ENCODE measurements at places on chromosomes 12 and 14.

DNA sequence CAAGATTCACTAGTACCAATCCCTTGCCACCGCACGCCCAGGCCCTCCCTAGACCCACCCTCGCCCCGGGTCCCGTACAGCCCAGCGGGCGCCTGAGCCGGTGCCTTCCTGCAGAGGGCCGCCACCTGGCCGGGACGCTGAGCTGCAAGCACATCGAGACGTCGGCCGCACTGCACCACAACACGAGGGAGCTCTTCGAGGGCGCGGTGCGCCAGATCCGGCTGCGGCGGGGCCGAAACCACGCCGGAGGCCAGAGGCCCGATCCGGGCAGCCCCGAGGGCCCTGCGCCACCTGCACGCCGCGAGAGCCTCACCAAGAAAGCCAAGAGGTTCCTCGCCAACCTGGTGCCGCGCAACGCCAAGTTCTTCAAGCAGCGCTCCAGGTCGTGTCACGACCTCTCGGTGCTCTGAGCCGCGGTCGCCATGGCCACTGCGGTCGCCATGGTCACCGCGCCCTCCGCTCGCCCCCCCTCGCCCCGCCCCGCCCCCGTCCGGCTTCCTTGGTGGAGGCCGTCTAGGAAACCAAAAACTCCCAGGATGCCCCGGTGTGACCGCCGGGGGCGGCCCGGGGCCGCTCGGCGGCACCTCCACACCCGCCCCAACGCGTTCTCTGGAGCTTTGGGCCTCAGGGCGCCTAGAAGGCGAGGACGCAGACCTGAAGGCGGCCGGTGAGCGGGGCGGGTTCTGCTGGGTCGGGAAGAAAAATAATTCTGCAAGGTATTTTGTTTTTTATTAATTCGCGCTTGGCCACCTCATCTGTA is 3.7 kb downstream of the REM2 start:
- DNase-seq: peak; percentile 47

GRCh38 chr14:52801014-52801712 is 9.8 kb upstream of the GNPNAT1 start:
- DNase-seq: no peak

DNA sequence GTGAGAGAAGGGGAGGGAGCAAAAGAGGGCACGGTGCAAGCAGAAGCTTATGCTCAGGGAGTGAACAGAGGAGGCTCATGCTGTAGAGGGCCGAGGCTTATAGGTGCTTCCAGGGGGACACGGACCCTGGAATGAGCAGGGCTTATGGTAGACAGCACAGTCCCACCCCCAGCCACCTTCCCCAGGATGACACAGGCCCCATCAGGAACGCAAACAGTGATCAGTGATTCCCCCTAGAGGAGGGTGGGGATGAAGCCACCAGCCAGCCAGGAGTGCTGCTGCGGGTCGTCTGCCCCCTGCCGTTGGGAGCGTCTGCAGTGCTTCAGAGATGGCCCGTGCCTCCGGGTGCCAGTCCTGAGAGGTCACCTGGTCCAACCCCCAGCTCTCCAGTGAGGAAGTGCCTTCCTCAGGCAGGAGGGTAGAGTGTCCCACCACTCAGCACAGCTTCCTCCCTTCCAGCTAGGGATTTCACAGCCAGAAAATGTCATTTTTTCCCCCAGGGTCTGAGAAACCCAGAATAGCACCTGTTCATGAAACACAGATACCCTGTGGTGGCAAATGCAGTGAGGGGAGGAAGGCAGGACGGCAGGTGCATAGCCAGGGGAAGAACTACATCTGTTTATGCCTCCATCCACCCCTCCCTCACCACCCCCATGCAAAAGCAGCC is 60.7 kb downstream of the SLC6A12 start:
- DNase-seq: peak; percentile 28

DNA sequence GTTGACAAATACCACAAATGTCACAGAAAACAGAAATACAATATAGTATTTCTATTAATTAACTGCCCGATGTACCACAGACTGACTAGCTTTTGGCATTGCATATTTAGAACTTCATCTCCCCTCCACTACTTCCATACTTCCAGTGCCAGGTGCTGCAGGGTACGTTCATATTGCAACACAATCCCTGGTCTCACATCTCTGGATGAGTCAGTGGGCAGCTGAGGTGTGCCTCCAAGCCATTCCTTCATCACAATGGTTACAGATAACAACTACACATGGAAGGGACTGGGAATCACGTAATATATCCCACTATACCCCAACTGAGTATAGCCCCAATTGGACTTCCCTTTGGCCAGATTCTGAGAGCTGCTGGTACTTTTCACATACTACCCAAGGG is 31.1 kb downstream of the CCDC198 start:
- DNase-seq: no peak

DNA sequence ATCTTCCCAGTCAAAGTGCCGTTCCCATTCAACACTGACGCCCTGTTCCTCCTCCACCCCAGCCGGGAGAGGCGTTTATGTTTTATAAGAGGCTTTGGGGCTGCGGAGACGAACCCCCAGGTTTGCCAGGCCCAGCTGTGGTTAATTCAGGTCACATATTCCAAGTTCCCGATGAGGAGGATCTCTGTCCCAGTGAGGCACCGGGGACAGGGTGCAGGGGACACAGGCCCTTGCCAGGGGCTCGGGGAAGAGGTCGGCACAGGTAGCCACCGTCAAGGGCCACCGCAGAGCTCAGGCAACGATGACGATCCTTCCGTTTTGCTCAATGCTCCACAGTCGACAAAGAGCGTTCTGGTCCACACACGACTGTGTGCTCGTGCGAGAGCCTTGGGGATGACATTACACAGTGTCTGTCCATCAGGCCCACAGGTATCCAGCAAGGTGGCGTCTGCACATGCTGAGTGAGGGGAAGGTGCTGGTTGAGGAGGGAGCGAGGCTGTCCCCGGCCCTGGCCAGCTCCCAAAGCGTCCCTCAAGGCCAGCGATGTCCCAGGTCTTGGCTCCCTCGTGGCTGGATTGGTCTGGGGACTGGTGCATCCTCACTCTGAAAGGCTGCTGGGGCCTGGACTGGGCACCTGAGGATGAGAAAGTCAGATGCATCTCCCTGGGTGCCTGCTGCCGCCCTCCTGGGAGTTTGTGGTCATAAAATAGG is 189.2 kb upstream of the C14orf180 start:
- DNase-seq: no peak

DNA sequence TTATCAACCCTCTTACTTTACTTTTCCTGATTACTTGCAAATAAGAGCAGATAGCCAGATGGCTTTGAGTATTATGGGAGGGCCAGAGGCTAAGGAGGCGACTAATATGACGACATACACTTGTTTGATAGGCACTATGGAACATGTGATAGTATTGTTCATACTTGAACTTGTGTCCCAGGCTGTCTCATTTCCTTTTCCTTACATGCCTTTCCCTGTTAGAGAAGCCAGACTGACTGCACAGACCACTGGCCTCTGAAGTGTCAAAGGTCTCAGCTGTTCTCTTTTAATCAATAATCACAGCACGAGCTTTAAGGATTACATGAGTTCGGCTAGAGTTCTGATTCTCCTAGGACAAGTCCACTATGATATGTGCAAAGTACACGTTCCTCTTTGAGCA is 326.0 kb downstream of the PRKD1 start:
- DNase-seq: no peak

DNA sequence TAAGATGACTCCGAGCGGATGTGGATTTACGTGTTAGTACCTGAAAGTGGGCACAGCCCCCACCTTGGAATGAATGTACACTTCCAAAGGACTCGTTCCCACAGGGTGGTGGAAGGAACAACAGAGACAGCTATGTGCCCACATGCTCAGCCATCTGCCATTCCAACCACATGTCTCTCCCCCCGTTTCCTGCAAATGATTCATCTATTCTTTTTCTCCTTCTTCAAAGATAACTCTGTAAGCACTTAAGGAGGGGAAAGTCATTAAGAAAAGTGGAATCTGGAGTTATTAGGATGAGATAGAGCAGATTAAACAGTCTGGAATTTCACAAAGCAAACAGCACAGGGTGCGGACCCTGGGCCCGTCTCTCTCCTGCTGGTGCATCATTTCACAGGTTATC is 18.5 kb upstream of the DUSP6 start:
- no peak for DNase-seq

DNA sequence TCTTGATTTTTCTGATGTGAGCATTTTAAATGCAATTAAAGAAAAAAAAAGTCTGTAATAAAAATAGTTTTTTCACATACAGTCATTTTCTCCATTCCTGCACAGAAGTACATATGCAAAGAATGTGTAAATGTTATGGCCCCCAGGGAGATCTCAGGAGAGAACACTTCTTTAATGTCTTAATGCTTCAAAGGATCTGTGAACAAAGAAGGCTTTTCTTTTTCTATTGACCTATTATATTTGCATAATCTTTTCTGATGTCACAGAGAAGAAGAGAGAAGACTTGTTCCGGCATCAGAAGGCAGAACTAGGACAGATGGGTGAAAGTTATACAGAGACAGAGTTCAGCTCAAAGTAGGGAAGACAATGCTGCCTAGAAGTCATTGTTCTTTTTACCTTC is 413.5 kb upstream of the STXBP6 start:
- DNase-seq: no peak

DNA sequence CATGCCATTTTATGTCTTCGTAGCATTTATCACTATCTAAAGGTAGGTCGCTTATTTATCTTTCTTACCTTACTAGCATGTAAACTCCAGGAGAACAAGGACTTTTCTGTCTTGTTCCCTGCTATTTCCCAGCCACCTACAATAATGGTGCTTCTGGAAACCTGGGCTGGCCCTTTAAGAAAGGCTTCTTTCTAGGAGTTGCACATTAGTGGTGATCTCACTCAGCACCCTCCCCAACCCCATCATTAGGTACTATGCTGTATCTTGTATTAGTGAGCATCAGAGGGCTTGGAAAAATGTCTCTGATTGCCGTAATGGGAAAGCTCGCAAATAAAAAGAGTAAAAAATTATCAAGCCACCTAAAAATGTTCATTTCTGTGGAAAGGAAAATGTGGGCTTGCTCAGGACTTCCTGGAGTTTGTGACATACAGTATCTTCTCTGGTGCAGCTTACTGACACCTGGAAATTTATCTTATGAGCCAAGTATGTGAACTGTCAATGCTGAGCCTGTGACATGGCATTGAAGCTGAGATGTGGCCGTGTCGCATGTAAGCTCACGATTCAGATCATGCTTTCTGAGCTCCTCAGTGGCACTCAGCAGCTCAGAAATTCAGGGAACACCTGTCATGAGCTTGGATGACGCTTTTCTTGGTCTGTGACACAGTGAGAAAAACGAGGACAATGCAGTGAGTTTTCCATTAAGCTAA is 12.4 kb downstream of the CCDC92 start:
- no peak for DNase-seq

All from stimulated activated CD4-positive, alpha-beta T cell treated with anti-CD3 and anti-CD28 coated beads, TNF-alpha, amount 100 ng/mL, for 1 hour (primary cell).